Activated T-helper 1 cell treated with anti-CD3 and anti-CD28 coated beads, Interleukin-2, amount 50 U/mL, for 16 hours (primary cell): ENCODE measurements at places on chromosomes 6 and 20.
A peak's percentile ranks its signal among the peaks of the same experiment; 100 is the strongest.

DNA sequence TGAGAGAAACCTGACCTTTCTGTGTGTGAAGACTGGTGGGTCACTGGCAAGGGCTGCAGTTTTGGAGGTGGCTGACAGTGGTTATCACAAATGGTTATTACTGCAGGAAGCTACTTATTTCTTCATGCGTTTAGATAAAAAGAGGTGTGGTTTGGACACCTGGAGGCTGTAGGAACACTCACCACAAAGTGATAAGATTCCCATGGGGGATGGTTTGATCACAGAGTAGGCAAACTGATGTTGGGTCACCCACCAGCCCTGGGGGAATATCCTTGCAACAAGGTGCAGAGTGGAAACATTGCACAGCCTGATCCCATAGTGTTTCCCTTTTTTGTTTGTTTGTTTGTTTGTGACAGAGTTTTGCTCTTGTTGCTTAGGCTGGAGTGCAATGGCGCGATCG, 33.9 kb upstream of the RNGTT start:
- no peak for DNase-seq

DNA sequence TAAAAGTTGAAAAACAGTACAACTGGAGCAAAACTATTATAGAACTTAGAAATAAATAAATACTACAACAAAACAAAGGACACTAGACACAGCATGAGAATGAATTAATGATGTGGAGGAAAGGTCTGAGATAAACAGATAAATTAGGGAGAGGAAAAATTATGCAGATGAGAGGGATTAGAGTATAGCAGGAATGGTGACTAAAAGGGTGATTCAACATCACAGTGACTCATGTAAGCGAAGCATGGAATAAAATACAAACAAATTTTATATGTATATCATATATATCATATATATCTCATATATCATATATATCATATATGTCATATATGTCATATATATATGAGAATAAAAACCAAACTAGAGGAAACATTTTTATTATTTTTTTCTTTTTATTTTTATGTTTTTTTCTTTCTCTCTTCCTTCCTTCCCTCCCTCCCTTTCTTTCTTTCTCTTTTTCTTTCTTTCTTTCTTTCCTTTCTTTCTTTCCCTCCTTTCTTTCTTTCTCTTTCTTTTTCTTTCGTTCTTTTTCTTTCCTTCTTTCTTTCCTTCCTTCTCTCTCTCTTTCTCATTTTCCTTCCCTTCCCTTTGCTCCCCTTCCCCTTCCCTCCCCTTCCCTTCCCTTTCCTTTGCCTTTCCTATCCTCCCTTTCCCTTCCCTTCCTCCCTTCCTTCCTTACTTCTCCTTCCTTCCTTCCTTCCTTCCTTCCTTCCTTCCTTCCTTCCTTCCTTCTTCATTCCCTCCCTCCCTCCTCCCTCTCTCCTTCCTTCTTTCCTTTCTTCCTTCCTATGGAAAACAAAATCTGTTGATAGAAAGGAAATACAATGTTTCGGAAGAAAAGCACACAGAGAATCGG, 1014.6 kb downstream of the GRIK2 start:
- DNase-seq: no peak

DNA sequence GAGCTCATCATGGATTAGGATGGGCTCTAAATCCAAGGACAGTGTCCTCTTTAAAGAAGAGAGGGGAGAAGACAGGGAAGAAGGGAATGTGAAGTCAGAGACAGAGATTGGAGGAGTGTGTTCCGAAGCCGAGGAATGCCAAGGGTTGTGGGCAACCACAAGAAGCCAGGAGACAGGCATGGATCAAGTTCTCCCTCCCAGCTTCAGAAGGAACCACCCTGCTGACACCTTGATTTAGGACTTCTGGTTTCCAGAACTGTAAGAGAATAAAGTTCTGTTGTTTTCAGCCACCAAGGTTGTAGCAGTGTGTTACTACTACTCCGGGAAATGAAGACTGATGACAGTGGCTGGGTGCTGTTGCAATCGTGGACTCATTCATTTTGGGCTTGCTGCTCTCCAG, 120.1 kb downstream of the RPS12 start:
- DNase-seq: no peak

DNA sequence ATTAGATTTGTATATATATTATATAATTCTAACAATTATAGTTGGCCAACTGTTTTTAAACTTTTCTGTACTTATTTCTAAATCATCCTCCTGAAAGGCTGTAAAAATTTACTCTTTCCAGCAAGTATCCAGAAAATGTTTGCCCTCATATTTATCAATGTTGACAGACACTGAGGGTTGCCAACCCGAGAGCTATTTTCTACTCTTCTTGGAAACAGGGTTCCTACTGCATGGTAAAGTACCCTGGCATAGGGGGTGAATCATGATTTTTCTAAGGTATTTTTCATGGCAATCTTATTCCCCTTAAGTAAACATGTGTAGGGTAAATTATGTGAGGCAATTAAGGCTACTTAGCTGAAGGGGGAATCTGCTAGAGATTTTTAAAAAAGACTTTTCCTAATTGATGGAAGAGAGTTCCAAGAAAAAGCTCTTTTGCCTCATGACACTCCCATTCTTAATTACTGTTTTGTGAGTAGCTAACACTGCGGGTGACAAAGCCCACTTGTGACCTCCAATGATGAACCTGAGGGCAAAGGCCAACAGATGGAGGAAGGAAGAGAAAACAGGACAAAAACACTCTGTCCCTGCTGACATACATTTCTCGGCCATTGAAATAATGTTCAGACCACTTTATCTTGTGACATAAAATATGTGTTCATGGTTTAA, 37.9 kb downstream of the GPX5 start:
- DNase-seq: no peak

GRCh38 chr20:1108437-1108920, 9.9 kb upstream of the PSMF1 start:
- DNase-seq: peak; percentile 28

DNA sequence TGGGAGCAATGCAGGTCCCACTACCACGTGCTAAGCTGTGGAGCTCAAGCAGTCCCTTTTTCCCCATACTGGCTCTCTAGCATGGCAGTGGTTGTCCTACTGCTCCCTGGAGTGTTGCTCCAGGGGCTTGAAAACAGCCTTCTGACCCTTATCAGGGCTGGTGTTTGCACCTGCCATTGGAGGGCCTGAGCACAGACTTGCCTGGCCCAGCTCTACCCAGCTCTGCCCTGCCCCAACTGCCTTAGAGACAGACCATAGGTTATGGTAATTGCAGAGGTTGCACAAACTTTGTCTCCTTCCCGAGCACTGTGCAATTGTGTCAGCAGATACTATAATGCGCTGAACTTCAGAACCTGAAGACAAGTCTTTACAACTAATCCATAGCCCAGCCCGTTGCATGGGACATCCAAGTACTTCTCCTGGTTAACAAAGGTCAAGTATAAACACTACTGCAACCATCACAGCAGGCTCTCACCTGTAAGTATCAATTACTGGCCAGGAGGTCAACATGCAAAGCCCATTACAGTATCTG, 58.7 kb downstream of the PDSS2 start:
- DNase-seq: no peak

- no peak for DNase-seq
Measured at GRCh38 chr6:73285674-73286283, 22.8 kb upstream of the KHDC1 start.

GRCh38 chr6:139639507-139639906, 265.1 kb upstream of the CITED2 start:
- DNase-seq: no peak

DNA sequence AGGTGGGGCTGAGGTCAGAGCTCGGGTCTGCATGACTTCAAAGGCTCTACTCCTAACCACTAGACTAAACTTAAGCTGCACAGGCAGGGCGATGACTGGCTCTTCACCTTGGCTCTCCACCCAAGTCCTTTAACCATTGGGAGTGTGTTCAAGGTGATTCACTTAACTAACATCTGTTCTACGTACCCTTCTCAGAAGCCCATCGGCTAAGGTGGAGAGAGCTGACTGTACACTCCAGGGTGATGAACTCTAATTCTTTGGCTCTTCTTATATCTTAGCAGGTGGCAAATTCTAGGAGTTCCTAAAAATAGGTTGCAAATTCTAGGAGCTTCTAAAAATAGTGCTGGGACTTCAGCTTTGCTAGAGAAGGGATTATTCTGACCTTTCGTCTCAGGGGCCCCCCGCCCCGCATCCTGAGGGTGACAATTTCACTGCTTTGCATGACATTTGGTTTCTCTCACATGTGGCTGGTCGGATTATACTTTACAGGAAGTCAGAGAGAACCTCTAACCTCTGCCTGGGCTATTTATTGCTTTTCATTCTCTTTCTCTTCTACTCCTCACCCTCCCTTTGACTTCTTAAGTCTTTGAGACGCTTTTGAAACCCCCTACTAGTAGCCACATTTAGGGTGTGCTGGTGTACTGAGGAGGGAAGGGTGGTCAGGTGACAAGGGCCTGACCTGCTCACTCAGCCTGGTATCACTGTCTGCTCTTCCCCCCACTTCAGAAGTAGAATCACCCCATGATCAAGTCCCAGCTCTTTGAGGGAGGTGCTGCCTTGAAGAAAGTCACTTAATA, 55.5 kb downstream of the PRDM1 start:
- DNase-seq: peak; percentile 10

- DNase-seq: no peak
Measured at GRCh38 chr6:13581700-13582229, 7.4 kb downstream of the SIRT5 start.
